Dermis microvascular lymphatic vessel endothelial cell (primary cell): ENCODE measurements at places on chromosomes 11 and 22.

DNA sequence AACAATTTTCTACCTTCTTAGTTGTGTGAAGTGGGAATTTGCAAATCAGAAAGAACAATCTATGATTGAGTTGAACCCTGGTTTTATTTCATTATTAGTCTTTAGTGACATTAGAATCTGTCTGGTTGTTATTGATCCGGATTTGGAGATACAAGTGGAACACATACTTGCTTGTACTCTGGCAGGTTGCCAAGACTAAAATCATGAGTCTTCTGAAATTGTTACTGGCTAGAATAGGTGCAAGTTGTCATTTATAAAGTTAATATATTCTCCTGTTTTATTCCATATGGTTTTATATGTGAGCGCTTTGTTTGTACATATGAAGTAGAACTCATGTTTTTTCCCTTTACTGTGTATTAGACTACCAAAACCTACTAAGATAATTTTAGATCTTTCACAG, 23.0 kb downstream of the CCDC15 start:
- no peak for DNase-seq

- no peak for DNase-seq
Observed at GRCh38 chr11:9739123-9739900, 75.4 kb downstream of the SWAP70 start.

- DNase-seq = no peak
Observed at GRCh38 chr11:27487706-27488105, 15.1 kb upstream of the LGR4 start.

GRCh38 chr22:32958001-32958400, 100.2 kb downstream of the SYN3 start:
- no peak for DNase-seq

- no peak for DNase-seq
Observed at GRCh38 chr11:70680781-70681281, 282.5 kb downstream of the CTTN start.

GRCh38 chr11:115522302-115522701, 18.1 kb upstream of the CADM1 start:
- DNase-seq = no peak

GRCh38 chr11:104841973-104842525, 56.2 kb downstream of the CASP12 start:
- no peak for DNase-seq

DNA sequence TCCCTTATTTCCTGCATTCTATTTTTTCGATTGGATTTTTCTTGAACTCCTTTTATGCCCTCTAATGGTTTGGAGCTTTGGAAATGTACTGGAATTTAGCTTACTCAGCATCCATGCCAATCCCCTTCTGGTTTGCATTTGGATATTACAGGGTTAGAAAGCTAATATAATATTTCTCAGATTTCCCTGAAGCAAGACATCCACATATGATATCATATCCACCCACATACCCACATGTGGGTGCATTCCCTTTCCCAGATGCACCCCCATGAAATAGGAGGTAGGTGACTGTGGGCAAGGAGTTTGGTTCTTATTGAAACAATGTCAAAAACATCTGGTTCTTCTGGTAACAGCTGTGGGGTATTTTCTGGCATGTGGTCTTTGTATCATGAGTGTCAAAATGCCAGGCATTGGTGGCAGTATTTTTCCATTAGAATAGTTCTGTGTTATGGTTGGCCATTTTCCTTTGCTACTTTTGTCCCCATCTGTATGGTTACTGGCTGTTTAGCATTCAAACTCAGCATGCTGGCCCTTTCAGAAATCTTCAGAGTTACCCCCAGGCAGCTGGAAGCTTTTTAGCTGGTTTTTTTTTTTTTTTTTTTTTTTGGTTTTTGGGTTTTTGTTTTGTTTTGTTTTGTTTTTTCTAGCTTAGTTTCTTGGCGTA, 32.7 kb upstream of the DDX10 start:
- DNase-seq = no peak

- DNase-seq = no peak
Observed at GRCh38 chr11:105458071-105458470, 151.8 kb upstream of the GRIA4 start.

GRCh38 chr11:83924795-83925542, 638.8 kb upstream of the CCDC90B start:
- no peak for DNase-seq

DNA sequence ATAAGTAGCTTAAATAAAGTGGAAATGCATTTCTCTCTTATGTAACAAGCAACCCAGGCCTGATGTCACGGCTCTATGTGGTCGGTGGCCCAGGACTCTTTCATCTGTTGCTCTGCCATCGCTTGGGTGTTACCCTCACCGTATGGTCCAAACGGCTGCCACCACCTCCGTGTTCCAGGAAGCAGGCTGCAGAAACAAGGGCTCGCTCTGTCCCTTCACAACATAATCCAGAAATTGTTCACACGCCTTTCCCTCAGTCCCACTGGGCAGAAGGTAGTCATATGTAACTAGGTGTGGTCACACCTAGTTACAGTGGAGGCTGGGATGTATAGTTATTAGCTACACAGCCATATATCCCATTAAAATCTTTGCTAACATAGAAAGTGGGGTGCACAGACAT, 421.0 kb downstream of the SOX6 start:
- no peak for DNase-seq

DNA sequence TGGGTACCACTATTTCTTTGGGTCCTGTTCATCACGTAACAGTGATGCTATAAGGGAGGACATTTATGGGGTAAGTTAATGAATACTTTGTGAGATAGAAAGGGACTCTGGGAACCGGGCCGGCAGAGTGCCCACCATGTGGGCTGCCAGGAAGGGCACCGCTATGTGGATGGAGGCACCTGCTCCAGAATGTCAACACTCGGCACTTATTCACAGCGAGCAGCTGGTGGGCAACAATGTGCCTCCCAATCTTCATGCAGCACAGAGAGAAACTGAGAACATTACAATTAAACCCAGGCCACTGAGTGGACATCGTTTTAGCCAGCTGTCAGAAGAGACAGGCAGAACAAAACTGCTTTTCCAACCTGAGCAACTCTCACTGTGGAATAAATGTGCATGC, 15.8 kb upstream of the ELFN2 start:
- DNase-seq = no peak
